ENCODE measurements at places on chromosomes 6 and 20.

DNA sequence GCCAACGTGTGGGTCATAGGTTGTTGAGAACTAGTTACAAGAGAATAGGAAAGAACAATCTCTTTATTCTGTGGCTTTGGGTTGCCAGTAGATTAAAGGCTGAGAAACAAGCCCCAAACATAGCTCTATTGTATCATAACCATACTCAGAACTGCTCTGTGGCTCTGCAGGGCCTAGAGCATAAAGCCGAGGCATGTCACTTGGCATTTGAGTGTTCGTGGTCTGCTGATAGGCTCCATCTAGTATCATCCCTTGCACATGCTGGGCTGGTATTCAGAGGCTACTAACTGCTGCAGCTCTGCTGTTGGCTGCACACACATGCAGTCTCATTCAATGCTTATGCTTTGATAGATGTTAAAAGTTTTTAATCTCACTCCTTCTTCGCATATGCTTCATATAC lies 157.9 kb downstream of the OGFRL1 start:
- DNase-seq, result no peak

GRCh38 chr6:110404607-110405006 lies 10.8 kb downstream of the DDO start:
- DNase-seq, result no peak

DNA sequence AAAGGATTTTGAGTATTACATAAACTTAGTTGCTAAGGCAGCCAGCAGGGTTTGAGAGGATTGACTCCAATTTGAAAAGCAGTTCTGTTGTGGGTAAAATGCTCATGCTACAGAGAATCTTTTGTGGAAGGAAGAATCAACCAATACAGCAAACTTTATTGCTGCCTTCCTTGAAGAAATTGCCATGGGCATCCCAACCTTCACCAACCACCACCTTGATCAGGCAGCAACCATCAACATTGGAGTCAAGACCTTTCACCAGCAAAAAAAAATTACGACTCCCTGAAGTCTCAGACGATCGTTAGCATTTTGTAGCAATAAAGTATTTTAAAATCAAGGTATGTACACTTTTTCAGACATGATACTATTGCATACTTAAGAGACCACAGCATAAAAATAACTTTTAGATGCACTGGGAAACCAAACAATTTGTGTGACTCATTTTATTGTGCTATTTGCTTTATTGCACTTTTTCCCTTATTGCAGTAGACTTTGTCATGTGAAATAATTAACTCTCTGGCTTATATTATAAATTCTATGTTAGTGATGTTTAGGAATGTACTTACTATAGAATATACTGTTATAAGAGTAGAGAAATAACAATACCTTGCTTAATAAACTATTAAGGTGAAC lies 390.8 kb downstream of the CDKAL1 start:
- no peak for DNase-seq

DNA sequence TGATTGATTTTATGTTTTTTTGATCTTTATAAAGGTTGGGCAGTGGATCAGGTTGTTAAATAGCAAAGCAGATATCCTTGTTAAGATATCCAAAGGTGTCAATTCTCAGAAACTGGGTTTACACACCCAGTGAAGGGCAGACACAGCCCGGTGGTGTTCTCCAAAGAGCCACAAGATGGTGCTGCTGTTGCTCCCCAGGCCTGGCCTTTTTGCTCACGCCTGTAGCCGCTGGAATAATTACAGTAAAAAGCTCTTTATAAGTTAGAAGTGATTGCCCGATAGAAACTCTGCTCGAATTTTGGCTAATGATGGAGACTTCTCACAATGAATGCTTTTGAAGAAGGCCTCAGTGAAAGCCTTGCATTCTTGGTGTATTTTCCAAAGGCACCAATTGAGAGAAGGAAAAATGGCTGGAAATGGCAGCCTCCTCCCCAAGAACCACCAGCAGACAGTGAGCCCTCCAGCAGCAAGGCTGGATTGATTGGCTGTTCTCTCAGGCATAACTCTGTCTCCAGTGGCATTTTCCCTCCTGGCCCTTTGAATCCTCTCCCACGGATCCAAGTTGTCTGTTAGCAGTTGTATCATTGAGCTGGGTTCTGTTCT lies 120.5 kb upstream of the CHD6 start:
- peak; percentile 59 for DNase-seq

- DNase-seq, result peak; percentile 63
Observed at GRCh38 chr6:32840604-32841246, 2.2 kb upstream of the TAP2 start.

- DNase-seq, result no peak
Observed at GRCh38 chr6:119162134-119162775, 83.8 kb upstream of the FAM184A start.

DNA sequence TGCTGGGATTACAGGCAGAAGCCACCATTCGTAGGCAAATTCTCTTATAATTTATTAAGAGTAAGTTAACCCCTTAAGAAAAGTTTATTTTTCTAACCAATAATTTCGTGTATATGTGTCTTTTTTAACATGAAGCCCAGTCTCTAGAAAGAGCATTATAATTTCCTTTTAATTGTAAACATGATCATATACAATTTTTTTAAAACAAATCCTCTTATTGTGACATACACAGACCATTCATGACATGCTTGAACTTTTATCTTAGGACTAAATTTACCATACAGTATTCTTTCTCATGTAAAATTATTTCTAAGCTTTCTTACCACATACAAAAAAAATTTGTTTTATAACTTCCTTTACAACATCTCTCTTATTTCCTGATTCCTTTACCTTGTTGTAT lies 6.7 kb downstream of the ACOT13 start:
- DNase-seq, result no peak

DNA sequence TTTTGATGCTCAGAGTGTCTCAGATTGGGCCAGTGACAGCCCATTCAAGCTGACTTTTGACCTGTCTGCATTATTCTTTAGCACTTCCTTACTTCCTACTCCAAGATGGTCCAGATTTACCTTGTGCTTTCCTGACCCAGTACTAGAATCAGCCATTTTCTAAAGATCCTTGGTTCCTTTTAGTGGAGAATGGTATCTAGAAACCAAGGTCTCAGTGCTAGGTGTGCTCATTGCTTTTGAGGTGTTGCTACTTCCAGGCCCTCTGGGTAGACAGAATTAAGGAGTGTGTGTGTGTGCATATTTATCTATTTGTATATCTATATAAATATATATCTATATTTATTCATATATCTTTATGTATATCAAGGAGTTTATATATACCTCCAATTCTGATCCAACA lies 67.3 kb upstream of the UTRN start:
- no peak for DNase-seq

DNA sequence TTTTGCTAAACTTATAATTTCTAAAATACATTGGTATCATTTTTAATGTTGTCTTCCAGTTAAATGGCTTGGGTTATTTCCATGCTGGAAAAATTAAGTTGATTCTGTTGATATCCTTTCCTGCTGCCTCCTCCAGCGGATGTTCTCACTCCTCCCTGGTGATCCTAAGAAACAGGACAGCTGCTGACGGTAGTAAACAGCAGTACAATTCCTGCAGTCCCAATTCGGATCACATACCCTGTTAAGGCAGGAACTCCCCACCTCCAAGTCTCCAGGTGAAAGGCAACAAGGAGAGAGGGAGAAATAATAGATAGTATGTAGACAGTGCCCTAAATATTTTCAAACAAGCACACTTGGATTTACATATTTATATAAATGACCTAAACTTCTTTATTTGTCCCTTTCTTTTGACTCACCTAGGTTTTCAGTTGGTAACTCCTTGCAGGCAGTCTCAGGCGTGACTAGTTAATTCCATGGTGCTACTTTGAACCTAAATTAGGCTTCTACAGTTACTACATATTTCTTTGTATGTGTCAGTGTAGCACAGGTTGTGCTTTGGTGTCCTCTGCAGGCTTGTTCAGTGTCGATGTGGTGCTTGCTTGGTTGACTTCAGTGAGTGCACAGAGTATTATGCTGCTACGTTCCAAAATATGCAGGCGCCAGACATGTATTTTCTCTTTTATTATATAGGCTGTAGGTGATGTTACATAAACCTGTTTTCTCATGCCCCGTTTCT lies 126.0 kb downstream of the ADGRB3 start:
- DNase-seq, result no peak

GRCh38 chr6:71512256-71512655 lies 223.6 kb downstream of the OGFRL1 start:
- no peak for DNase-seq

GRCh38 chr20:45965169-45966002 lies 6.6 kb downstream of the ZNF335 start:
- peak; percentile 5 for DNase-seq

- DNase-seq, result no peak
Observed at GRCh38 chr20:23653400-23653938, 15.7 kb upstream of the CST3 start.

- peak; percentile 30 for DNase-seq
Observed at GRCh38 chr6:30914854-30915590, 984 bp downstream of the VARS2 start.

DNA sequence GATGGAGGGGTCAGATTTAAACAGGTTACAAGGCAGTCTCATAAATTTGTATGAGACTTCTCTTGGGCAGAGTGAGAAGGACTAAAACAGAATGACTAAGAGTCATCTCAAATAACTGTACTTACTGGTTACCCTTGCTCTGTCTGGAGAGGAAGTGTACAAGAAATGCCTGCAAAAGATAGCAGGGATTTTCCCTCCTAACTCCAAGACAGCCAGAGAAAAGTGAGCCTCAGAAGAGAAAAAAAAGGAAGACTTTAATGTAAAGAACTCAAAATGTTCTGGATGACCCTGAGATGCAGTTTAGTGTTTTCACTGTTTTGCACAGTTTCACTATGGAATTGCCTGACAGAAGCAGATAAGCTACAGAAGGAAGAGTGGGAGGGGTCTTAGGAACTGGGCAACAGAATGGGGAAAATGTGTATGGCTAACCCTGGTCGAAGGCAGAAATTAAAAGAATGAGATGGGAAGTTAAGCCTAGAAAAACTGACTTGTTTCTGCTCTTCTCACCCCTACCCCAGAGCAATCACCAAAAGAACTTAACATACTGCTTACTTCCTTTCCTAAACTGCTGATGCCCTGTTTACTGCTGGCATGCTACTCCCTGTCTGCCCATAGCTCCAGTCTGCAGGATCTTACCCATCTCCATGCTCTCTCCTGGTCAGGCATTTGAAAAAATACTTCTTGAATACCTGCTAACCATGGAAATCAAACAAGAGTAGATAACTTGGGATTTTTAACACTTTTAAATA lies 98.1 kb upstream of the MARCKS start:
- no peak for DNase-seq

GRCh38 chr6:13689511-13690256 lies 22.0 kb downstream of the RANBP9 start:
- DNase-seq, result no peak

GRCh38 chr20:38369389-38369788 lies 23.1 kb downstream of the LBP start:
- no peak for DNase-seq

DNA sequence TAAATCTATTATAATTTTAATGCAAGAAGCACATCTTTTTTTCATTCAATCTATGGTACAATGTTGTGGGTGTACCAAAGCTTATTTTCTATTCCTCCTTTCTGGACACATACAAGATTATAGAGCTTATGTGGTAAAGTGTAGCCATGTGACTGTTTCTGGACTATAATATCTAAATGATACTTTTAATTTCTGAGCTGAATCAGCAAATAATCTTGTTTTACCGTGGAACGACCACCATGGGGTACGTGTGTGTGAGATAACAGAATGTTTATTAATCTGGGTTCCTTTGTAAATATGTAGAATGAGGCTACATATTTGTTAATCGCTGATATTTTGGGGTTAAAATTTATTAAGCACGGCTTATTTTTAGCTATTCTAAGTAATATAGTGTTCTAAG lies 111.5 kb upstream of the EYS start:
- no peak for DNase-seq

- no peak for DNase-seq
Observed at GRCh38 chr20:43534791-43535350, 24.0 kb upstream of the SGK2 start.

DNA sequence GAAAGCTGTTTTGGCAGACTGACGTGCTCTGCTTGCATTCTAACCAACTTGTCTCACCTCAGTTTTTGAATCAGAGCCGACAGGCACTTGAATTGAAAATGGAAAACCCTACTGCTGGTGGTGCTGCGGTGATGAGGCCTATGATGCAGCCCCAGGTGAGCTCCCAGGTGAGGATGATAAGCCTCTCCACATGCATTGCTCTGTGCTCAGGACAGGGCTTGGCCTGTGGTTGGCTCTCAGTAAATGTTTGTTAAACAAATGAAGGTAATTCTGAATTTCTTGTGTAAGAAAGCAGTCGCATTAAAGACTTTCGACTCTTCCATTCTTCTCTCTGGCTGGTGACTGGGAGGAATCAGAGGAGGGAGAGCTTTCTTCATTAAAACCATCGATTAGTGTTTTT lies 136.3 kb downstream of the SULF2 start:
- DNase-seq, result no peak

DNA sequence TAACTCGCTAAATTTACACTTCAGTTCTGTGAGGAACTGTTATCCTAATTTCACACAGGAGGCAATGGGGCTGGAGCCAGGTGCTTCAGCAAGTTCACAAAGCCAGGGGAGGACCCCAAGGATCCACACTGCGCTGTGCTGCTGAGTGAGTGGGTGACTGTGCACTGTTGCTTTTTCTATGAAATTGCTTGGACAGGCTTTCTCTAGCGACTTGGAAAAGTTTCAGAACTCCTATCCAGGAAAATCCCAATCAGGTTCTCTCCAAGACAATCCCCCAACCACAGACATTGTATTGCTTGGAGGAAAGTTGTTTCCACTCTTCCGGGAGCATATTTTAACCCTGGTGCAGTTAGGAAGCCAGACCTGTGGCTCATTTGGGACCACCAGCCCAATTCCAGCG lies 175.9 kb upstream of the CST7 start:
- no peak for DNase-seq

DNA sequence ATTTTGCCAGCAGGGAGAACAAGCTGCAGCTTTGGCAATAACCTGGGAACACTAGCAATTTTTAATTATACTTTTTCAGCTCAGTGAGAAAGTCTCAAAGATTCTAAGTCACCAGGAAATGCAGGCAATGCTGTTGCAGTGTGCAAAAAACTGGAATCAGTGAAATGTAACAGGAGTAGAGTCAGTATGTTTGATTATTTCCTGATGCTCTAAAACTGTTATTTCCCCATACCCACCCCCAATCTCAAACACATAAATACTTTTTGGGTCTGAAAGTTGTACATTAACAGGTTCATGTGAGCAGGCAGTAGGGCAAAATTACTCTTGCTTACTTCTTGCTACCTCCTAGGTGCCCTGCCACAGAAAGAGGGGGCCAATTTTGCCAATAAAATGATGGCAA lies 65.4 kb upstream of the BEND6 start:
- DNase-seq, result no peak

DNA sequence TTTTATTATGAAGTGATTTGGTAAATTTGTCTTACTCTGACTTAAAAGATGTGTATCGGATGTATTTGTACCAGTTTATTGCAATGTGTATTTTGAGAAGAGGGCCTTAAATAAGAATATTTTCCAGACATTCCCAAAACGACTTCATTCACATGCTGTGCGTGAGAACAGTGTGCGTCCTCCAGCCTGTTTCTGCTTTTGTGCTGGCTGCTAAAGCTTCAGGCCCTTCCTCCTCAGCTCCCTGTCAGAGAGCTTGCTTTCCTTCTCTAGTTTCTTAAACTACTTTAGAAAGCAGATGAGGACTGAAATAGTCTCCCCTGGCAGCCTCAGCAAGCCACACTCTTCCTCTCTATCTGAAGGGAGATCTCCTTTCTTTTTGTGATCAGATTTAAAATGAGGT lies 157.8 kb downstream of the SAMD5 start:
- no peak for DNase-seq
